HS-27A (cell line): ENCODE measurements at places on chromosomes 6 and 20.
A peak's percentile ranks its signal among the peaks of the same experiment; 100 is the strongest.

DNA sequence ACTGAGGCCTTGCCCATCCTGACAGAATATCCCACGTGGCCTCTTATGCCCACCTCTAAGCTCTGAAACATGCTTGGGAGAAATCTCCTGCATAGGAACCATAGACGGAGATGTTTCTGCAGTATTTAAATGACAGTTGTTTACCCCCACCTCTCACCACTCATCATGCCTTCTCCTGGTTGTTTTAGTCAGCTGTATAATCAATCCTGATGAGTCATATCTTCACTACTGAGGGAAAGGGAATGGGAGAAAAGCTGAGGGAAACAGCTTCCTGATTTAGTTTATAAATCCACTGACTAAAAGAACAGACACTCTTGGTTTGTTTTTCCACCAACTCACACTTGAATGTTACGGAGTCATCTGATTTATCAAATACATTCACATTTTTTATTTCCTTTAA lies 113.2 kb upstream of the TENT5A start:
- peak; percentile 23 for DNase-seq

- DNase-seq = peak; percentile 80
Measured at GRCh38 chr6:73704260-73704659, 8.3 kb downstream of the CD109 start.

- no peak for DNase-seq
Measured at GRCh38 chr6:149046164-149046821, 271.2 kb upstream of the TAB2 start.

DNA sequence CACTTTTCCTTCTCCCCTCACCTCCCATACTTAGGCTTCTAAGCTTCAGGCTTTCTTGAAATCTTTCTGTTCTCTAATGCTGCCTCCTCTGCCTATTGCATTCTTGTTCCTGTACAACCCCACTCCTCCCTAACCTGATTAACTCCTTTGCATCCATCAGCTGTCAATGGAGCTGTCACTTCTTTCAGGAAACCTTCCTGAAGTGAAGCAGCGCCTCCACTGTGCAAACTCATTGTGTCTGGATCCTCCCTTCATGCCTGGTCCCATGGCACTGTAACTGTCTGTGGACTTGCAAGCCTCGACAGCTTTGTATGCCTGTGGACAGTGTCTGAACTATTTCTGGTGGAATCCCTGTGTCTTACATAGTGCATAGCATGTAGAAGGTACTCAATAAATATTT lies 185.0 kb downstream of the HS3ST5 start:
- DNase-seq = no peak

- no peak for DNase-seq
Measured at GRCh38 chr20:49935746-49936152, 448 bp upstream of the RNF114 start.

DNA sequence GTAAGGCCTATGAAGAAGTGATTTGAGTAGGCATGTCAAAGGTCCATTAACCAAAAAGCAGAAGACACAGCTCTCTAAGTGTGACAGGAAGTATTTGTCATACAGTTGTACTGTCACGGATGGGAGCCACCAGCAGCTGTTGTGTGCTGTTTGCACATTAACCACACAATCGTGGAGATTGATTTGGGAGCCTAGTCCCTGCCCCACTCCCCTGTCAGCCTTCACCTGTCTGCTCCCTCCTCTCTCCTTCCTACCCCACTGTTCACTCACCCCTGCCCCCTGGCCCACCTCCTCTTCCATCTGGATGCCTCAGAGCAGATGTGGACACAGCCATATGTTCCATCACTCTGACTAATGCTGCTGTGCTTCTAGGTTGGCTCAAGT lies 124.7 kb upstream of the SPACA1 start:
- no peak for DNase-seq

- DNase-seq = no peak
Measured at GRCh38 chr6:21791056-21791455, 197.5 kb downstream of the SOX4 start.

GRCh38 chr6:85186546-85187175 lies 263.2 kb upstream of the NT5E start:
- DNase-seq = no peak

- no peak for DNase-seq
Measured at GRCh38 chr6:49052901-49053300, 410.2 kb downstream of the MMUT start.

- DNase-seq = no peak
Measured at GRCh38 chr20:55360895-55361294, 644.4 kb downstream of the CBLN4 start.

DNA sequence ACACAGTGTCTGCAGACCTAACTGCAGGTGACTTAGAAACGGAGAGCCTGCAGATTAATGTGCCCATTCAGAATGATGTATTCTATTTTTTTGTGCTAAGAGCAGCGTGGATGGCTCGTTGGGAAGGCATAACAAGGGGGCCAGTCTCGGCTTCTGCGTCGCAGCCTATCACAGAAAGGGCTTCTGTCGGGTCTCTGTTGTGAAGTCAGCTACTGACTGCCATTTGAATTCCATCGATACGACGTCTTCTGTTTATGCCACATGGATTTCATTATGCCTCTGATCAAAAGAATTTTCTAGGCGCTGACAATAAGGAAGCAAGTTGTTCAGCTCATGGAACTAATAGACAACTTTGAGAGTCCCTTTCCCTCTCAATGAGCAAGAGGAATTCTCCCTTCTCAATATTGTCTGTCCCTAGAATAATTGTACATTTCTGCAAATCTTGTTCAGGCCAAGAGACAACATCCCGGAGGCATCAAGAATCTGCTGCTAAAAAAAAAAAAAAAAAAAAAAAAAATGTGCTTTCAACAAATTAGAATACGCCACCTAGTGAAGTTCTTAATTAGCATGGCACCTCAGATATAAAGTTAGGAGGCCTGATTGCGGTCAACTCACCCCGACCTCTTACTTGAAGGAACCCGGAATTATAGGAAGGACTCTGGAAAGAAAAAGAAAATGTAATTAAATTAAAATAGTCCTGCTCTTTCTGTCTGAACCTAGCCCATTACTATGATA lies 223.9 kb downstream of the TSHZ2 start:
- DNase-seq = no peak

DNA sequence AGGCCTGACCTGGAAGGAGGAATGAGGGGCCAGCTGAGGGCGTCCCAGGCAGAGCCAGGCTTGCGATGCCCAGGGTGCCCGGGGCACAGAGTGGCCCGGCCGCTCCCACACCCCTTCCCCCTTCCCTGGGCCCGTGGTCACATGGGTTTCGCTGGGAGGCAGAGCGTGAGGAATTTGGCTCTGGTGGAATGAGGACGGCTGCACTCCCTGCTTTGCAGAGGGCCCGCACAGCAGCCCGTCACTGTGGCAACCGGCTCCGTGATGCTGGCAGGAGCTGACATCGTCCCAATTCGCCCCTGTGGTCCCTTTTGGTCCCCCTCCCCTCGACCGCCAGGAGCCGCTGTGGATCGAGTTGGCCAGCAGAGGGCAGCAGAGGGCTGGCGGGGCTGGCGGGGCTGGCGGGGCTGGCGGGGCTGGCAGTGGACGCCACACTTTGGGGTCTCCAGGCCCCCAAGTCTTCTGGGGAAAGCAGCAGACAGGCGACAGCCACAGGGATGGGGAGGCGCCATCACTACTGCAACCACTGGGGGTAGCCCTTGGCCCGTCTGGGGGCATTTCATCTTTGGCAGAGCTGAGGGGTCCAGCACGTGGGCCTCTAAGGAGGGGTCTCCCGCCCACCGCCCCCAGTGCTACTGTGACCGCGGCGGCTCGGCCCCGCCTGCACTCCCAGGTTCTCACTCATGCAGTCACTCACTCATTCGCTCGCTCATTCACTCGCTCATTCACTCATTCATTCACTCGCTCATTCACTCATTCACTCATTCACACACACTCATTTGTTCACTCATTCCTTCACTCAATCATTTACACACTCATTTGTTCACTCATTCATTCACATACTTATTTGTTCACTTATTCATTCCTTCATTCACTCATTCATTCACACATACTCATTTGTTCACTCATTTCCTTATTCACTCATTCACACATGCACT lies 49.7 kb upstream of the BHLHE23 start:
- DNase-seq = no peak

DNA sequence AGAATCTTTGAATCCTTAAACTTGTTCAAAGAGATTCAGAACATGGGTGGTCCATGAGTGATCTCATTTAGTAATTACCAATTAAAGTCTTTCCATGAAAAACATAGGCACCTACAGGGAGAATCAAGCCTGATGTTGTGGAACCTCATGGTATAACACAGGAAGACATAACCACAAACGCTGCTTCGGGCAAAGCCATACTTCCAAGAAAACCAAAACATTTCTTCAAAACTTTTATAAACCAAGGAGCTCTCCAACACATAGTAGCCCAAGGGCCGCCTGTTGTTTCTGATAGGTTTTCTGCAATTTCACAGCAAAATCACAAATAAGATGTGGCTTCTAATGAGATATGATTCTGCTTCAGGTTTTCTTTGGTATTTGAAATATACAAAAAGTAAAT lies 2.5 kb downstream of the CHD6 start:
- no peak for DNase-seq

- no peak for DNase-seq
Measured at GRCh38 chr6:112620812-112621569, 273.9 kb downstream of the RFPL4B start.

GRCh38 chr6:35733633-35734032 lies 3.2 kb upstream of the ARMC12 start:
- DNase-seq = no peak

GRCh38 chr6:75135876-75136275 lies 70.0 kb downstream of the COL12A1 start:
- DNase-seq = no peak

- no peak for DNase-seq
Measured at GRCh38 chr6:160789263-160790027, 87.4 kb downstream of the PLG start.

GRCh38 chr6:1870932-1871331 lies 261.2 kb downstream of the FOXC1 start:
- DNase-seq = no peak

- no peak for DNase-seq
Measured at GRCh38 chr6:7784248-7784647, 58.3 kb downstream of the BMP6 start.

DNA sequence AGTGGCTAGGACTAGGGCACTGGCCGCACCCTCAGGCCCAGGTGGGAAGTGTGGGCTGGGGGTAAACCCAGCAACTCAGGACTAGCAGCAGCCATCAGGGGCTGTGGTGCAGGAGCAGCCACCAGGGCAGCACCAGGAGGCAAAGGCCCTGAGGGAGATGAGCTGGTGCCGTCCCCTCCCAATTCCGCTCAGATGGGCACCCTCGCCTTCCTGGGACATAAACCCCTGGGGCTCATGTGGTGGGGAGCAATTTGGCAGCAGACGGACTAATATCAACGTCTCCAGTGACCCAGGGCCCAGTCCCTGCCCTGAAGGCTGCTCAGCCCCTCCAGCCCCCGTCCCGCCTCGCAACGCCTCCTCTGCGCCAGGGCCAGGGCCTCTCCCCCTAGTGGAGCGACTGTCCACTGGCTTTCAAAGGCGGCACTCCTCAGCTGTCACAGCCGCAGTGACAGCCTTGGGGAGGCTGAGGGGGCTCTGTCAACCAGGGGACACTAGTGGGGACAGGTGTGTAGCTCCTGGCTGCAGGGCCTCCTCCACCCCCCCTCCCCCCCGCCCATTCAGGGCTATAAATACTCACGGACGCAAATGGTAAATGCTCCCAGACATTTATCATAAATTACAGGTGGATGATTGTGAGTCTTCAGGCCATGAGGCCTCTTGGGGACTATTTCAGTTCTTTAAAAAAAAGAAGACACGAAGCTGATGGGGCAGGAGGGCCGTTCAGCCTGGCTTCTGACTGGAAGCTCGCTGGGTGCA lies 349.9 kb downstream of the ZFAND3 start:
- DNase-seq = no peak

DNA sequence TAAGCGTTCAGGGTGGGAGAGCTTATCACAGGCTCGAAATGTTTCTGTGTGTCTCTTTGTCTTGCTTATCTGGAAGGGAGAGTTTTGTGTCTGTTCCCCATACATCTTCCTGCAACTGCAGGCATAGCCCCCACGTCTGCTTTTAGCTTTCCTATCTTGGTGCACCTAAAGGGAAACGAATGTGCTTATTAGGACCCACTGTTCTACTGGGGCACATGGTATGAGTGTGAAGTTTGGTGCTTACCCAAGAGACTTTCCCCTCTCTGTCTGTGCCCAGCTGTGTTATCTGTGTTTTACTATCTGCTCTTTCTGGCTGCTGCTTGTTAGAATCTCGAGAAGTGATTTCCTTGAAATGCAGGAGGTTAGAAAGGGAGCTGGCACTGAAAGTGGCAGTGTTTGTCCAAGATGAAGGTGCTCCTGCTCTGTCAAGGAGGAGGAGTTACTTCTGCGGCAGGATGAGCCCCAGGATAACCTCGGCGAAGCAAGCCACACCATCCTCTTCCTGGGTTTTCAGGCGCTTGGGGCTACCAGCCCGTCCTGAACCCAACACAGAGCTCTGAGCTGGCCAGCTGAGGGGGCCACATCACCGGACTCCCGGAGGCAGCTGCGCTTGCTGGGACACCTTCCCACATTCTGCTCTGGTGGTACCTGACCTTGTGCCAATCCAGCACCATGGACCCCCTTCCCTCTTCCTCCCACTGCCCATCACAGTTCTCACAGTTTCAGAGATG lies 23.4 kb downstream of the DYNLT1 start:
- DNase-seq = no peak

- DNase-seq = no peak
Measured at GRCh38 chr6:155770856-155771255, 315.2 kb upstream of the NOX3 start.

GRCh38 chr20:1567392-1568162 lies 10.1 kb upstream of the SIRPD start:
- peak; percentile 9 for DNase-seq

DNA sequence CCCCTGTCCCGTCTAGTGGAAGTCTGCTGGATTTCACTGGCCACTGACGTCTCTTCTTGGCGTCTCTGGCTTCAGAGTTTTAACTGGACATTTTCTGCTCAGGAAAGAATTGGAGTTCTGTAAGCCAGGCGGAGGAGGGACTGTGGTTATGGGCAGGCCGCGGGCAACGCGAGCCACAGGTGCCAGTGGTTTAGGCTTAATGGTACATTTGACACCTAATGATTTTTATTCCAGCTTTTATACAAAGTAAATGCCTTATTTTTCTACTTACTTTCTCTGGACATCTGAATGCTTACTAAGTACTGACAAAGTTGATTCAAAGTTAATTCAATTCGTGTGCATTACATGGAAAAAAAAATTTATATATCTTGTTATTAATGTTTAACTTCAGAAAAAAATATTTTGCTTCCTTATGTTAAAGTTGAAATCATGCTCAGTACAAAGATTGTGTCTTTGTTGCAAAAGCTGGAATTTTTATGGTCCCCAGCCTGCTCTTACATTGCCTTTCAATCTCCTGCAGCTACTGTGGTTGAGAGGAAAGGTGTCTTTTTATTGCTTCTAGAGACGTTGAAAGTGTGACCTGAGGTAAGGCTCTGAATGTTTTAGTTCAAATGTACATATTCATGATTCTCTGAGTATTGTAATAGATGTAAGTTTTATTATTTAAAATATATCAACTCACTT lies 231.0 kb downstream of the SMOC2 start:
- DNase-seq = no peak

DNA sequence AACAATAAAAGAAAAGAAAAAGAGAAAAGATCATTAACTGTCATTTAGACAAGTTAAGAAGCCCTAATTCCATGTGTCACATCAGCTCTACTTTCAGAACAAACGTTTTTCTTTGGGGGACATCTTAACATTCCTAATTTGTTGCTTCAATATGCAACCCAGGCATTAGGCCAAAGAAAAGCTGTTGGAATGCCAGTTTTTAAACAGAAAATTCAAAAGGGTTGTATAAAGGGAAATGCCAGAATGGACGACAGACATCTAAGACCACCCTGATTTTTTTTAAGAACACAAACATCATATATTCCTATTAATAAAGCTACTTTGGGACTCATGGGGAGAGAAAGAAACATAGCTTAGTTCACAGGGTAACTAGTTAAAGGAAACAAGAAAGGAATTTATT lies 315.0 kb downstream of the GMDS start:
- DNase-seq = no peak
